ENCODE measurements at places on chromosomes 16 and 17. TPM values are rescaled to one million over a fixed set of nuclear protein-coding genes. Genes with fewer than 3 reads are reported as not detected.
A peak's percentile ranks its signal among the peaks of the same experiment; 100 is the strongest.

- DNase-seq: no peak
- peak overlapping the region; percentile 14 for H3K27ac ChIP-seq
- no peak overlapping the region for H3K4me3 ChIP-seq
- H3K27me3 ChIP-seq: no peaks in the 10 kb centered on the region
Observed at GRCh38 chr17:67078292-67078691, 33.9 kb downstream of the CACNG1 start.

GRCh38 chr17:47641202-47641601 is 8.5 kb upstream of the KPNB1 start:
- H3K27ac ChIP-seq: no peak overlapping the region
- H3K4me1 ChIP-seq: peaks cover 8% of the 10 kb centered on the region
- H3K36me3 ChIP-seq: peaks cover 10% of the 10 kb centered on the region
- H3K27me3 ChIP-seq: no peaks in the 10 kb centered on the region
- no peak for DNase-seq
- H3K4me3 ChIP-seq: no peak overlapping the region

DNA sequence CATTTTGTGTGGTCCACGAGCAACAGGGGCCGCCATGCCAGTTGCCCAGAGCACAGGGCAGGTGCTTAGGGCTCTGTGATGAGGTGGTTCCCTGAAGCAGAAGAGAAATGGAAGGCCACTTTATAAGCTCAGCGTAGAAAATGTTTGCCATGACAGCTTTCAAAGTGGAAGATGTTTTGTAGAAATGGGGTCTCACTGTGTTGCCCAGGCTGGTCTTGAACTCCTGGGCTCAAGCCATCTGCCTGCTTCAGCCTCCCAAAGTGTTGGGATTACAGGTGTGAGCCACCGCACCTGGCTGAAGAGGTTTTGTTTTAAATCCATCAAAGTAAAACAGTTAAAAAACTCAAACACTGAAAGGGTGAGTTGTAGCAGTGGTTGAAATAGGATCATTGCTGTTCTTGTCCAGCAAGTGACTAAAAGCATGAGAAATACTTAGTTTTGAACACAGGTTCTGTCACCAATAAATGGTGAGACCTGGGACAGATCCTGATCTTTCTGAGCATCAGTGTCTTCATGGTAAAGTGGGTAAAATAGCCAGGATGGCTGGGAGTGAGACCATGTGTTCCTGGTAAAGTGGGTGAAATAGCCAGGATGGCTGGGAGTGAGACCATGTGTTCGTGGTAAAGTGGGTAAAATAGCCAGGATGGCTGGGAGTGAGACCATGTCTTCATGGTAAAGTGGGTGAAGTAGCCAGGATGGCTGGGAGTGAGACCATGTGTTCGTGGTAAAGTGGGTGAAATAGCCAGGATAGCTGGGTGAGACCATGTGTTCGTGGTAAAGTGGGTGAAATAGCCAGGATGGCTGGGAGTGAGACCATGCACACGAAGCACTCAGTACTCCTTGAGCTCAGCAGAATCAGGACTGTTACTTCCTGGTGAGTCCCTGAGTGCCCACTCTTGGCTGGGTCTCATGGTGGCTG is 46.0 kb downstream of the BANP start:
- DNase-seq: no peak
- H3K36me3 ChIP-seq: peaks cover 20% of the 10 kb centered on the region
- no peak overlapping the region for H3K4me3 ChIP-seq
- peaks cover 3% of the 10 kb centered on the region for H3K4me1 ChIP-seq
- H3K27me3 ChIP-seq: no peaks in the 10 kb centered on the region
- no peak overlapping the region for H3K27ac ChIP-seq

GRCh38 chr17:39751637-39752036 is 13.9 kb downstream of the GRB7 start:
- H3K4me1 ChIP-seq: peaks cover 29% of the 10 kb centered on the region
- H3K27me3 ChIP-seq: no peaks in the 10 kb centered on the region
- H3K27ac ChIP-seq: no peak overlapping the region
- H3K36me3 ChIP-seq: no peaks in the 10 kb centered on the region
- H3K4me3 ChIP-seq: peak overlapping the region; percentile 75

- no peaks in the 10 kb centered on the region for H3K4me1 ChIP-seq
- H3K27me3 ChIP-seq: peaks cover 40% of the 10 kb centered on the region
- H3K36me3 ChIP-seq: no peaks in the 10 kb centered on the region
- DNase-seq: no peak
- H3K4me3 ChIP-seq: no peak within 1 kb of the TSS
Observed at GRCh38 chr16:65121870-65122723, at the start of gene CDH11. CDH11 (minus strand) TSS chr16:65122063; CDS start chr16:65004869, 117,194 bp downstream.

- H3K4me3 ChIP-seq: no peak overlapping the region
- no peaks in the 10 kb centered on the region for H3K36me3 ChIP-seq
- H3K27me3 ChIP-seq: no peaks in the 10 kb centered on the region
- H3K4me1 ChIP-seq: no peaks in the 10 kb centered on the region
- DNase-seq: peak; percentile 16
Observed at GRCh38 chr17:13485327-13485726, 116.4 kb downstream of the HS3ST3A1 start.

- DNase-seq: no peak
- H3K4me1 ChIP-seq: peaks cover 14% of the 10 kb centered on the region
- H3K27ac ChIP-seq: no peak overlapping the region
- peaks cover 3% of the 10 kb centered on the region for H3K36me3 ChIP-seq
- no peak overlapping the region for H3K4me3 ChIP-seq
Observed at GRCh38 chr16:89704281-89704680, 2.8 kb upstream of the SPATA2L start.

GRCh38 chr17:5126719-5127488 is 11.1 kb downstream of the USP6 start:
- H3K27me3 ChIP-seq: peaks cover 14% of the 10 kb centered on the region
- no peak for DNase-seq
- H3K27ac ChIP-seq: no peak overlapping the region
- no peaks in the 10 kb centered on the region for H3K4me1 ChIP-seq
- no peak overlapping the region for H3K4me3 ChIP-seq

- no peaks in the 10 kb centered on the region for H3K27me3 ChIP-seq
- peaks cover 37% of the 10 kb centered on the region for H3K36me3 ChIP-seq
- no peak overlapping the region for H3K27ac ChIP-seq
- DNase-seq: no peak
Observed at GRCh38 chr16:74902161-74902560, 82.8 kb downstream of the WDR59 start.

DNA sequence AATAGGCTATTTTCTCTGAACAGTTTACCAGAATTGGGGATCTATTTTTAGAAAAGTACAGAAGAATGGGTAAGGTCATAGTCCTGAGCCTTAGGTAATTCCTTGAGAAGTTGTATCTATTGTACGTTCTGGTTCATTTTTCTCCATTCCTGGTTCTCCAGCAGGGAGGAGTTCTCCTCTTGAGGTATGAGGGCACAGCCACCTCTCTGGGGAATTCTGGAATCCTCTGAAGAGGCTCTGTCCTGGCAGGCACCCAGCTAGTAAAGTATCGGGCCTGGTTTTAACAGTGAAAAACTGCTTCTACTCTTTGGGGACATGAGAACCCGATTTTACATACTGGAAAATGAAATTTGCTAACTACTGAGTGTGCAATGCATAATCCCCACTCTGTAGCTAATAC is 19.6 kb upstream of the PMFBP1 start:
- H3K27me3 ChIP-seq: peaks cover 2% of the 10 kb centered on the region
- no peak for DNase-seq
- H3K36me3 ChIP-seq: no peaks in the 10 kb centered on the region
- H3K4me3 ChIP-seq: no peak overlapping the region
- no peaks in the 10 kb centered on the region for H3K4me1 ChIP-seq

DNA sequence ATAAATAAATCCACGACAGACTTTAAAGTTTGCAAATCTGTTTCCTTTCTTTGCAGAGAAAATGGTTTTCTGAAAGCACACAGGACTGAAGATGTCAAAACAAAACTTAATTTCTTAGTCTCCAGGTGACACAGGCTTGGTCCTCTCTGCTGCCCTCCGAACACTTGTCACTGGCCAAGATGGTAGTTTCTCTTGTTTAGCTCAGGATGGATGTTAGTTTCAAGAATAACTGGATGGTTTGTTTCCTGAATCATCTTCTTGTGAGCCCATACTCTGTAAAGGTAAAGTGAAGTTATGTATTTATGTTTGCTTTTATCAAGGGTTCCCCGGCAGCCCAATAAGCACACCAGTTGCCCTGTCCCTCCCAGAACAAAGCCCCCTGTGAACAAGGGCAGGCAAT is 9.9 kb upstream of the FLCN start:
- H3K36me3 ChIP-seq: peaks cover 38% of the 10 kb centered on the region
- no peak overlapping the region for H3K4me3 ChIP-seq
- no peaks in the 10 kb centered on the region for H3K27me3 ChIP-seq
- H3K27ac ChIP-seq: peak overlapping the region; percentile 20
- no peak for DNase-seq

- no peaks in the 10 kb centered on the region for H3K36me3 ChIP-seq
- no peak for DNase-seq
- no peak overlapping the region for H3K27ac ChIP-seq
- H3K27me3 ChIP-seq: no peaks in the 10 kb centered on the region
- H3K4me3 ChIP-seq: no peak overlapping the region
Observed at GRCh38 chr16:86211800-86212199, 298.5 kb upstream of the FOXF1 start.

GRCh38 chr17:41625602-41626001 is 1.2 kb upstream of the KRT17 start:
- no peaks in the 10 kb centered on the region for H3K27me3 ChIP-seq
- no peak for DNase-seq
- H3K4me3 ChIP-seq: no peak overlapping the region
- H3K36me3 ChIP-seq: no peaks in the 10 kb centered on the region
- H3K27ac ChIP-seq: no peak overlapping the region
- H3K4me1 ChIP-seq: no peaks in the 10 kb centered on the region

DNA sequence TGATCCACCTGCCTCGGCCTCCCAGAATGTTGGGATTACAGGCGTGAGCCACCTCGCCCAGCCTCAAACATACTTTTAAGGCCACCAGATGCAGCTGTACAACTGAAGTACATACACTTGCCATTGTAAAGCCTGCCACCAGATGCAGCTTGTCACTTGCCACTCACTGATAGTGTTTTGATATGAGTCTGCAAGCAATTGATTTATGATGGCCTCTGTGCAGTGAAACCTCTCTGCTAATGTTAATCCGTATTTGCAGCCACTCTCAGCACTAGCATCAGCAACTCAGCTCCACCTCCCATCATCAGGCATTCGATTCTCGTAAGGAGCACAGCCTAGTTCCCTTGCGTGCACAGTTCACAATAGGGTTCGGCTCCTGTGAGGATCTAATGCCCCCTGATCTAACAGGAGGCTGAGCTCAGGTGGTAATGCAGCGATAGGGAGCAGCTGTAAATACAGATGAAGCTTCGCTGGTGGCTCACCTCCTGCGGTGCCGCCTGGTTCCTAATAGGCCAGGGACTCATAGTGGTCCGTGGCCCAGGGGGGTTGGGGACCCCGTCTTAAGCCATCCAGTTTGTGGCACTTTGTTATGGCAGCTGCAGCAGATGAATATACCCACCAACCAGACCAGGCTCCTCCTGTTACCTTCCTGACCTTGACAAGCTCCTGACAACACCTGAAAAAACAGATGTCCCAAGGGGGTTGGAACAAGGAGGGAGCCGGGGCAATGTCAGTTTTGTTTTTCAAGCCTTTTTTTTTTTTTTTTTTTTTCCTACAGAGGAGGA is 1.3 kb upstream of the HERPUD1 start:
- H3K36me3 ChIP-seq: peaks cover 33% of the 10 kb centered on the region
- peak overlapping the region; percentile 97 for H3K27ac ChIP-seq
- H3K27me3 ChIP-seq: no peaks in the 10 kb centered on the region
- H3K4me1 ChIP-seq: peaks cover 25% of the 10 kb centered on the region
- H3K4me3 ChIP-seq: peak overlapping the region; percentile 96
- DNase-seq: no peak

- H3K4me1 ChIP-seq: peaks cover 7% of the 10 kb centered on the region
- H3K27ac ChIP-seq: no peak overlapping the region
- H3K36me3 ChIP-seq: peaks cover 2% of the 10 kb centered on the region
- DNase-seq: no peak
- H3K27me3 ChIP-seq: peaks cover 14% of the 10 kb centered on the region
Observed at GRCh38 chr17:73096866-73097265, 4.4 kb upstream of the SLC39A11 start.

- H3K36me3 ChIP-seq: no peaks in the 10 kb centered on the region
- H3K27ac ChIP-seq: peak overlapping the region; percentile 87
- H3K27me3 ChIP-seq: peaks cover 4% of the 10 kb centered on the region
- H3K4me1 ChIP-seq: peaks cover 57% of the 10 kb centered on the region
- no peak overlapping the region for H3K4me3 ChIP-seq
- no peak for DNase-seq
Observed at GRCh38 chr16:56915336-56916119, 16.4 kb upstream of the HERPUD1 start.

- peaks cover 52% of the 10 kb centered on the region for H3K36me3 ChIP-seq
- no peak for DNase-seq
- H3K4me1 ChIP-seq: peaks cover 8% of the 10 kb centered on the region
- H3K27me3 ChIP-seq: no peaks in the 10 kb centered on the region
- H3K27ac ChIP-seq: no peak overlapping the region
Observed at GRCh38 chr17:62014526-62014925, 50.6 kb downstream of the MED13 start.

DNA sequence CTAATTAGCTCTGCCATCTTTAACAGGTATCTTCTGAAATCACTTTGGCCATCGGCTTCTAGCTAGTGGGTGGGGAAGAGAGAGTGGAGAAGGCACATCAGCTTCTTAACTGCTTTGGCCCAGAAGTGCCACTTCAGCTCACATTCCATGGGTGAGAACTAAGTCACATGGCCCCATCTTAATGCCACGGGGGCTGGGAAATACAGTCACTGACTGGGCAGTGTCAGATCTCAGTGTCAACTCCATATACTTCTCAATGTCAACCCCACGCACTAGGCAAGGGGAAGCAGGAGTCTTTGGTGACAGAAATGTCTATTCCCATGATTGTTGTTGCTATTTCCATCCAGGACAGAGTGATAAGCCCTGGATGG is 29.4 kb downstream of the CCR7 start:
- peak overlapping the region; percentile 18 for H3K4me3 ChIP-seq
- DNase-seq: no peak
- H3K27me3 ChIP-seq: peaks cover 2% of the 10 kb centered on the region
- H3K4me1 ChIP-seq: peaks cover 88% of the 10 kb centered on the region

DNA sequence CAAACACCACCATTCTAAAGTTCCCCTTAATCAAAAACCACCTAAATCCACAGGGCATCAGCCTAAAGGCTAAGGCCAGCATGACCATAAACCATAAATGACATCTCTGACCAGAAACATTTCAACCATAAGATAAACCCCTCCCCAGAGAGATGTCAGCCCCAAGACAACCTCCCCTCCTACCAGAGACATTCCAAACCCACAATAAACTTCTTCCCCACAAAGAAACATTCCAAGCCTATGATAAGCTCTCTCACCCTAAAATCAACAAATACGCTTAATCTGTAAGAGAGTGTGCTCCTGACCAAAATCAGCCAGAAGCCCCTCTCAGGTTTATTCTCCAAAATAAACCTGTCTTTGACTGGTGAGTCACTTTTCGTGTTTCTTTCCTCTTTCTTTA is 54.8 kb downstream of the SLFN5 start:
- H3K27ac ChIP-seq: no peak overlapping the region
- DNase-seq: no peak
- H3K4me1 ChIP-seq: no peaks in the 10 kb centered on the region
- no peak overlapping the region for H3K4me3 ChIP-seq

GRCh38 chr17:38421171-38421841 is 7.0 kb upstream of the ARHGAP23 start:
- no peak overlapping the region for H3K27ac ChIP-seq
- H3K36me3 ChIP-seq: no peaks in the 10 kb centered on the region
- no peak overlapping the region for H3K4me3 ChIP-seq
- peaks cover 65% of the 10 kb centered on the region for H3K27me3 ChIP-seq
- H3K4me1 ChIP-seq: peaks cover 3% of the 10 kb centered on the region

HOXB7 gene
- total RNA-seq: 0.36 TPM

ANKRD40CL gene
- total RNA-seq: not detected

ST6GALNAC2 gene
- total RNA-seq: not detected

TM4SF5 gene
- not detected for total RNA-seq

ZNF500 gene
- total RNA-seq: 16.1 TPM

VTN gene
- total RNA-seq: 0.24 TPM
